Adrenal gland (tissue), 19 donors: ENCODE measurements at places on chromosomes 3 and 15. TPM values are rescaled to one million over a fixed set of nuclear protein-coding genes. Genes with fewer than 3 reads are reported as not detected.

APPL1 gene
- total RNA-seq, result 44.6 TPM

GRCh38 chr3:38031022-38031994 lies 1.9 kb upstream of the PLCD1 start:
- DNase-seq, result peak; percentile 88

DNA sequence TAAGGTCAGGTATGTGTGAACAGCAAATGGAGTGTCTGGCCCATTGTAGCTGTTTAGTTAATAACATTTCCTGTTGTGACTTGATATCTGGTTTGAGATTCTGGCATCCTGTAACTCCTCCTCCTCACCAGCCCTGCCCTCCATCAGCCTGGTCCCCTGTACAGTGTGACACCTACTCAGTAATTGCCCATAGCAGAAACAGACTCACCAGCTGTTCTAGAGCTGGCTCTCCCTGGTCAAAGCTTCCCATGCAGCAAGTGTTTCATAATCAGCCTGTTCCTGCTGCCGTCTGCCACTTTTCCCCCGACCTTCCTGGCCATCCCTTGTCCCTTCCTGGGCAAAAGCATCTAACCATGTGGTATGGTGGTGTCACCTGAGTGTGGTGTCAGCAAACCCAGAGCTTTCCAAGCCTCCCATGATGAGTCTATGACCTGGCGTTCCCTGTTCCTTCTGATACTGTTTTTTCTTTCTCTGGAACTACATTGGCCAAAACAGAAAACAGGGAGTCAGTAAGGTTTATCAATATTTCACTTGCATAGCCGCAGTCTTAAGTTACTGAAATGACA lies 55.4 kb downstream of the B3GALNT1 start:
- no peak for DNase-seq

MKRN3 gene
- not detected for total RNA-seq

- DNase-seq, result no peak
These were observed 1.5 kb upstream of the NMNAT3 start for GRCh38 chr3:139679220-139679775.
